ENCODE measurements at places on chromosomes 4 and X.

DNA sequence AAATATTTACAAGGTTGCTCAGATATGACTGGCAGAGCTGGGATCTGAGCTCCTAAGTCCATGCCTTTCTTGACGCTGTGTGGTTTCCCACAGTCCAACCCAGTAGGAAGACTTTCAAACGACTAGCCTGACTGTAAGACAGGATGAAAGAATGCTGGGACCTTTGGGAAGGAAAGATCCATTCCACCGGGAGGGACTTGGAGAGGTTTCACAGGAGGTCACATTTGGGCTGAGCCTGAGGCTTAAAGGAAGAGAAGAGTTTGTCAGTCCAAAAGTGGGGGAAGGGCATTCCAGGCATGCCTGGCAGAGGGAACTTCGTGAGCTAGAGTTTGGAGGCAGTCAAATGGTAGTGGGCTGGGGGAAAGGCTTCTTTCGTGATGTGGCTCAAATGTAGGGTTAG lies 1.5 kb downstream of the STARD8 start:
- DNase-seq, result no peak

DNA sequence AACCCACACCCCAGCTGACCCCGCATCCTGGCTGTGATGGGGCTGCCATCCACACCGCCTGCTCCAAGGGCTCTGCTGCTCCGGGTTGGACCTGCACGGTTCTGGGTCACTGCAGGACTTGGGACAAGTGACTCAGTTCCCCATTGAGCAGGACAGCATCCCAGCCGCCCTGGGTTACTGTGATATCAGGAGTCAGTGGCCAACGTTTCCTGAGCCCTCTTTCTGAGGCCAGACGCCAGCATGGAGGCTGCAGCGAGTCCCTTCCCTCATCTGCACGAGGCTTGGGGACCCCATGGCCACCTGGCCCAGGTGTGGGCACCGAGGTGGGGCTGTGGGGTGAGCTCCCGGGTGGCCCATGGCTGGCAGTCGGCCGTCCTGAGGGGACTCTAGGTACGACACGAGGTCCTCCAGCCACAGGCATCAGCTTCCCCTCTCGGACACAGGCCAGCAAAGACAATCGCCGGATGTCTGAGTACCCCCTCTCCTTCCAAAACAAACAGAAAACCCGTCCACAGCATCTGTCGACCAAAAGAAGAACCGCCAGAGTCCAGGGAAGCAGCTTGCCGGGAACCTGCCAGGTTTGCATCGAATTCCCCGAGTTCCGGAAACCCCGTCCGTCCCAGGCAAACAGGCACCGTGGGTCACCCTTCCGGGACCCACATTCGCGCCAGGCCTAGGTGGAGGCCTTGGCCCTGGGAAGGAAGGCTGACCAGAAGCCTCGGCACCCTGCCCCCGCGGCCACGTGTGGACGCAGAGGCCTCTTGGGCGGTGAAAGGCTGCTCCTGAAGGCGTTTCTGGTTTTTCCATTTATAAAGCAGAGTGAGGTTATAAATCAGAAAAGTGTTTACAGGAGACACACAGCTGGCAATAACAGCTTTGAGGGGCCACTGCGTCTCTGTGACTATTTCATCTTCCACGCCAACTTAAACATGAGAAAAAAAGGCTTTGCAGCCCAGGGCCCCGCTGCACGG lies 136.0 kb downstream of the FAM53A start:
- no peak for DNase-seq

GRCh38 chr4:16199093-16199492 lies 27.2 kb downstream of the TAPT1 start:
- no peak for DNase-seq

GRCh38 chr4:75685546-75686189 lies 12.5 kb upstream of the G3BP2 start:
- no peak for DNase-seq

DNA sequence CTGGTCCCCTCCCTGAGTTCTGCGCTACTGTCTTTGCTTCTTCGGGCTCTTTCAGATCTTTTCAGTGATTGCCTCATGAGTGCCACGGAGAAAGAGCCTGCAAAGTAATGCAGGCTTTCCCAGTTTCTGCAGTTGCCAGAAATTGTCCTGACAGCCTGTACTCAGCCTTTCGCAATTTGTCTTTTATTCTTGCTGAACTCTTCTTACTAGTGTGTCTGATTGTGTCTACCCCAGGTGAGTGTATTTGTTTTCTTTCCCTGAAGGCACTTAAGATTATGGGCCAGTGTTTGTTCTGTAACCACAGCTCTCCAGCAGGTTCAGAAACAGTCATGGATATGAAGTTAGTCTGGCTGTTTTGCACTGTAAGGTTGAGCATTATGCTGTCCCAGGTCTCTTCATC lies 47.1 kb downstream of the FAM193A start:
- DNase-seq, result no peak

- no peak for DNase-seq
These were observed 47.0 kb upstream of the MAN2B2 start for GRCh38 chr4:6527683-6528595.

DNA sequence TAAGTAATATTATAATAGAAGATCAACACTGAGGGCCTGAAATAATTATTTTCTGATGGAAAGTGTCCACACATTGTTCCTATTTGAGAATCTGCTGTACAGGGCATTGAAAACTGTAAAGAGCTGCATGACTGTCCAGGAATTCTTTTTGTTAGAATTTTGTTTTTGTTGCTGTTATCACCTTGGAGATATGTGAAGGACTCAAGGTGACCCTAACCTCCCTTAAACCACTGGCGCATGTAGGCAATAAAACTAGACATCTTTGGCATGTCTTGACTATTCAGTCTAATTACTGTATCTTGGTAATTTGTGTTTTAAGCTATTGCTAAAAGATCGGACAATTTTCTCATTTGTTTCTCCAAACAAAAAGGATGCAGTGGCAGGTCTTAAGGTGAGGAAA lies 55.5 kb upstream of the SMIM10 start:
- no peak for DNase-seq

DNA sequence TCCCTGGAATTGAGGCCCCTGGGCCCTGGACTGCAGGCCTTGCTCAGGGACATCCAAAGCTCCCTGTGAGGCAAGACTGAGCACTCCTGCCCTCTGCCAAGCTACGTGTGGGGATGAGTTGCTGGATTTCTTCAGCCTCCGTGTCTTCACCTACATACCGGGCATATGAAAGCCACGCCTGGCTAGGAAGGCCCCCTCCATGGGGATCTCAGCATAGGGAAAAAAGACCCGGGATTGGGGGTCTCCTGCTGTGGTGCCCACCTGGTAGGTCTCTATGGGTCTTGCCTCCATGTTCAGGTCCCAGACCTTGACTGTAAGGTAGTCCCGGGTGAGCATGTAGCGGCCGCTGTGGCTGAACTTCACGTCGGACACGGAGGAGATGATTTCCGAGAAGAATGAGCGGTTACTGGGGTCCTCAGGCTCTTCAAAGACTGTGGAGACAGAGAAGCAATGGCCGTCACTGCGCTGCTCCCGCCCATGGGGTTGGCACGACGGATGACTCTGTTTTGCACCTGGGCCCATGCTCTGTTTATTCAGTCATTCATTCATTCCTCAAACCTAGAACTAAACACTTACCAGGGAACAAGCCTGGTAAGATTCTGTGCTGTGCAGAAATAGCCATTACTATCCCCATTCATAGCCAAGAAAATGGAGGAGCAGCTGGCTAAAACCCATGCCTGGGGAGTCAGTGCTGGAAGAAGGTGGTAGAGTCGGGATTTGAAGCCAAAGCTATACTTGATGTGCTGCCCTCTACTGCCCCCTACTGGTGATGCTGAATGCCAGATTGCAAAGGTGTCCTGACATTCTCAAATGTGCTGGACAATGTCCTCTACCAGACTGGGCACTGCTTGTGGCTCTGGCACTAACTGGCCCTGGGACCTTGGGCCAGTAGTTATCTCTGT lies 63.9 kb downstream of the WFS1 start:
- DNase-seq, result no peak

- DNase-seq, result no peak
These were observed 1623.2 kb downstream of the RPA4 start for GRCh38 chrX:98506907-98507306.

DNA sequence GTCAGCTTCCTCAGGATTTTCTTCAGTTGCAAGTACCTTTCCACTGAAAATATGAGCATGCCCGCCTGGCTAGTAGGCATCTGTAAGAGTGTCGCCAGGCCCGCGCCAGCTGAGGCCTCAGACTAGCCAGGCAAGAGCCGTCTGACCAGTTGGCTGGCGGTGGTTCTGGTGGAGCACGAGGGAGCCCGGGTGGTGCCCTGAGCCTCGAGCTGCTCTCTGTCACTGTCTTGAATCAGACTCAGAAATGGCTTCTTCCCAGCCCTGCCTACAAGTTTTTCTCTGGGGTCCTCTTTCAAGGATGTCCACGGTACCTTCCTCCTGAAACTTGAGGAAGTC lies 11.9 kb downstream of the GRPEL1 start:
- no peak for DNase-seq

DNA sequence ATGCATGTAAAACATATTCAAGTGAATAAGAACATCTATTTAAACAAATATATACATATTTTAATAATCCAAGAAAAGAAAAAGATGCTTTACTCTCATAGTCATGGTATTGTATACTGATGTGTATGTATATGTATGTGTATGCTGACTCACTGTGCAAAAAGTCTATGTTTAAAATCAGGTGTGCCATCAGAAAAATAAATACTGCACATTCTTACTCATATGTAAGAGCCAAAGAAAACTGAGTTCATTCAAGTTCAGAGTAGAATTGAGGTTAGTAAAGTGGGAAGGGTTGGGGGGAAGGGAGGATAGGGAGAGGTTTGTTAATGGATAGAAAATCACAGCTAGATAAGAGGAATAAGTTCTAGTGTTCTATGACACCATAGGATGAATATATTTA lies 403.9 kb upstream of the SMIM31 start:
- no peak for DNase-seq

DNA sequence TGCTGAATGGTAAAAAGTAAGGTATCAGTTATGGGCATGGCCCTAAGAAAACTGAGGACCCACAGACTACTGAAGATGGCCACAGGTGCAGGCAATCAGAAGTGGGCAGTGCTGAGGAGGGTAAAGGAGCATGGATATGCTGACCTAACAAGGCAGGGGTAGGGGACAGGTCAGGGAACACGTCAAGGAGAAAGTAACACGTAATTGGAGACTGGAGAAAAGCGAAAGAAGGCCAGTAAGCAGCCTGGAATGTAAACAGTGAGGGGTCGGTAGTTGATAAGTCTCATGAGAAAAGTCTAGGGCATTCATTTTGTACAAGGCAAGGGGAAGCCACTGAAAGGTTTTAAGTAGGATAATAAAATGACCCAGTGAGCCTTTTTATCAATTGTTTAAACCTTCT lies 153.3 kb downstream of the PRDM5 start:
- no peak for DNase-seq

- DNase-seq, result no peak
These were observed 215.3 kb upstream of the TTC29 start for GRCh38 chr4:147160908-147161513.

- no peak for DNase-seq
These were observed 3.4 kb downstream of the OGT start for GRCh38 chrX:71536285-71536684.
